ENCODE measurements at places on chromosomes 12 and 14. TPM values are rescaled to one million over a fixed set of nuclear protein-coding genes. Genes with fewer than 3 reads are reported as not detected.

DNA sequence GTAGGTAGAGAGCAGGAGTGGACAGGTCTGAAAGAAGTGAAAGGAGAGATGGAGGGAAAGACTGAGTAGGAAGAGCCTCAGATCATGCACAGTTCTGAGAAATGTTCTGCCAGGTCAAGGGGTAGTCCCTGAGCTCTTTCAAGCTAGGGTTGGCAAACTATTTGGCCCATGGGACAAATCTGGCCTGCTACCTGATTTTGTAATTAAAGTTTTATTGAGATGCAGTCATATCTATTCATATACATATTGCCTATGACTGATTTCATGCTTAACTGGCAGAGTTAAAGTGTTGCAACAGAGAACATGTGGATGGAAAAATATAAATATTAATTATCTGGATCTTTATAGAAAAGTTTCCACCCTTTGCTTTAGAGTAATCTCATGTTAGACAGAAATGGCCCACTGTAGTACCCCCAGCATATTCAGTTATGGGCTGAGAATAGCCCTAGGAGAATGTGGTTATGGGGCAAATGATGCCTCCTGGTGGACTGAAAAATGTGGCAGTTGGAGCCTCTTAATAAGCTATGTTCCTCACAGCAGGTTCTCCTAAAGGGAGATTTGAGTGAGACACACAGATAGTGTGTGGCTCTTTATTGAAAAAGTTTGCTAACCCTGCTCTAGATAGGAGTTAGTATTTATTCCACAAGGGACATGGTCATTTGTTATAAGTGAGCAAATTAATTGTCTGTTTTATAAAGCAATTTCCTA, 476.9 kb downstream of the LRIG3 start:
- DNase-seq, result no peak

DNA sequence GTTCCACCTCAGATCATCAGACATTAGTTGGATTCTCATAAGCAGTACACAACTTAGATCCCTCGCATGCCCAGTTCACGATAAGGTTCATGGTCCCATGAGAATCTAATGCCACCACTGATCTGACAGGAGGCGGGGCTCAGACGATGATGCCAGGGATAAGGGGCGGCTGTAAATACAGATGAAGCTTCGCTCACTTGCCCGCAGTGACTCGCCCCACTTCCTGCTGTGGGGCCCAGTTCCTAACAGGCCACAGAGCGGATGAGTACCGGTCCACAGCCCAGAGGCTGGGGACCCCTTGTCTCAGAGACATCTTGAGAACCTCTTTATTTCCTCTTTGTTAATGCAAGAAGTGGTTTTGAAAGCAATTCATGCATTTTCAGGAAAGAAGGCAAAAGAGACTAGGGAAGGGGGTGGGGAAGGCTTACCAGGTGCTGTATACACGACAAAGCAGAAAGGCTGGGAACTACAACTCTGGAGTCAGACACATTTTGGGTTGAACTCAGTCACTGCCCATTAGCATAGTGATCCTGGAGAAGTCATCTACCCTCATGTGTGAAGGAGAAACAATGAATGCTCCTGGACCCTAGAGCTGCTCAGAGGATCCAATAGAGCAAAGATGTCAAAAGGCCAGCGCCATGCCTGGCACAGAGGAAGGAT, 68.7 kb downstream of the EID3 start:
- no peak for DNase-seq

- DNase-seq, result no peak
These were observed 12.4 kb upstream of the ACOT1 start for GRCh38 chr14:73524493-73524892.

DNA sequence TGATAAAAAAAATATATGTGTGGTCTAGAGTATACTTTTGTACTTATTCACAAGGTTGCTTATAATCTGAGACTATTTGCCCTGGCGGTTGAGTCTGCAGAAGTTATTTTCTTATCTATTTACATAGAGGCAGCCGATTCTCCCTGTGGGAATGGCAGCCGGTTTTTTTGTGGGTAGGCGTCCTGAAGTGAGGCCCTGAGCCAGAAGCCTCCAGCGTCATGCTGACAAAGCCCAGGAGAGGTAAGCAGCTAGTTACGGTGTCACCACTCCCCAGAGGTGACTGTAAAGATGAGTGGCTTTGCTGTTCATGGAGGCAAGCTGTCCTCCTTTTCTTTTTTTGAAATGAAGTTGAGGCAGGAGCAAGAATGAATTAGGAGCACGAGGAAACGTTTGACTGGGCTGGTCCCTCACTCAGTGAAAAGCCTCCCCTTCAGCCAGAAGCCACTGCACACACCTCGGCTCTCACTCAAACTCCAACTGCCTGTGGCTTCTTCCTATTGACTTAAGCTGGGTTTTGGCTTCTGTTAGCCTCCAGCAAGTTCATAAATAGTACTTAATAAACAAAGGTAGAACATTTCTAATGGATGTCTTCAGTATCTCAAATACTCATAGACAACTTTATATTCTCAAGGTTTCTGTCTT, 21.5 kb downstream of the PAX9 start:
- DNase-seq, result no peak

DNA sequence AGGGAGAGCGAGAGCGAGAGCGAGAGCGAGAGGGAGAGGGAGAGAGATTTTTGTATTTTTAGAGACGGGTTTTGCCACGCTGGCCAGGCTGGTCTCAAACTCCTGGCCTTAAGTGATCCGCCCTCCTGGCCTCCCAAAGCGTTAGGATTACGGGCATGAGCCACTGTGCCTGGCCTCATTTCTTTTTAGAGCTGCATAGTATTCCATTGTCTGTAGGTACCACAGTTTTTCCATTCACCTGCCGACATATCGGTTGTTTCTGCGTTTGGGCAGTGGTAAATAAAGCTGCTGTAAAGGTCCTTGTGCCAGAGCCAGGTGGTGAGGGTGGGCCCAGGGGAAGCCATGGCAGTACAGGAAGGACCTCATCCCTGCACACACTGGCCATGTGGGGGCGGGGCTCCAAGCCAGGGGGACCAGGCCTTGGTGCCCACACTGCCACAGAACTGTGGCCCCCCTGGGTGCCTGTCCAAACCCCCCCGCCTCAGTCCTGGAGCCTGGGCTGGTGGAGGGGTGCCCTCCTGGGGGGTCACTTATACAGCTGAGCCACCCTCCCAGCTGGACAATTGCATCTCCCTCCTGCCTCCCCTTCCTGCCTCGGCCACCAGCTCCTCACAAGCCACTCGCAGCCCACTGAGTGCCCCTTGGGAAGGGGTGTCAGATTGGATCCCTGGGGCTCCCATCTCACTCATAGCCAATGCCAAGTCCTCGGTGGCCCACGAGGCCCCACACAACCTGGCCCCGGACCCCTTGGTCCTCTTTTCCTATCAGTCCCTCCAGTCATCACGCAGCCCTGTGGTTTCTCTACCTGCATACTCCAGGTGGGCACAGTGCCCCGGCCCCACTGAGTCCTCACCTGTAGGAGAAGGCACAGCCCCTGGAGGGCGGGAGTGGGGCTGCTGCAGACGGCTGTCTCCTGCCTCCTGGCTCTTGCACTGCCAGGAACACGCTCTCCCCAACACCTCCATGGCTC, 1.7 kb upstream of the PUS1 start:
- DNase-seq, result no peak

GRCh38 chr12:128974881-128975280, 121.6 kb downstream of the GLT1D1 start:
- DNase-seq, result no peak

- DNase-seq, result no peak
These were observed 66.3 kb upstream of the CEP83 start for GRCh38 chr12:94525951-94526350.

Gene CATSPERB
- 1.4 TPM for polyA plus RNA-seq

Gene MAP1LC3B2
- 6.5 TPM for polyA plus RNA-seq

Gene PABPN1
- polyA plus RNA-seq, result 205 TPM

Gene RARG
- 59.8 TPM for polyA plus RNA-seq

Gene CLEC4D
- 0.39 TPM for polyA plus RNA-seq

Gene KRT77
- polyA plus RNA-seq, result not detected
